Urinary bladder (tissue), 4 donors: ENCODE measurements at places on chromosomes 5 and 9.
A peak's percentile ranks its signal among the peaks of the same experiment; 100 is the strongest.

GRCh38 chr9:113139225-113139829, 11.5 kb upstream of the SLC31A2 start:
- DNase-seq: no peak

DNA sequence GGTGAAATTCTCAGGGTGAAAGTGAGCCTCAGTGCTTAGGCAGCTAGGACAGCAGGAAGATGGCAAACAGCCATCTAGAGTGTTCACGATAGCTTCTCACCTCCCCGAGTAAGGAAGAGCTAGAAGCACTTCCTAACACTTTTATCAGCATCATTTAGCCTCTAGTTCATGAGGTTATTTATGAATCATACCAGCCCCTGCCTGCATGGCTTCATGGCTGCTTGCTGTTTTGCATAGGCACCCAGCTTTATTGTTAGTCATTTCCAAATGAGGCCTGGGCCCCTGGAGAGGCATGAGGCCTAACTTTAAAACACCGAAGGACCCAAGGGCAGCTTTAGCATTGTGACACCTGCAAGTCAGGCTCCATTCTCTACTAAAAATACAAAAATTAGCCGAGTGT, 134.9 kb upstream of the PANK3 start:
- DNase-seq: no peak

GRCh38 chr5:17163221-17163620, 54.2 kb upstream of the BASP1 start:
- DNase-seq: no peak

GRCh38 chr5:66538531-66538930, 57.7 kb upstream of the MAST4 start:
- DNase-seq: no peak

- no peak for DNase-seq
Observed at GRCh38 chr5:108386345-108387061, 4.6 kb upstream of the FBXL17 start.

DNA sequence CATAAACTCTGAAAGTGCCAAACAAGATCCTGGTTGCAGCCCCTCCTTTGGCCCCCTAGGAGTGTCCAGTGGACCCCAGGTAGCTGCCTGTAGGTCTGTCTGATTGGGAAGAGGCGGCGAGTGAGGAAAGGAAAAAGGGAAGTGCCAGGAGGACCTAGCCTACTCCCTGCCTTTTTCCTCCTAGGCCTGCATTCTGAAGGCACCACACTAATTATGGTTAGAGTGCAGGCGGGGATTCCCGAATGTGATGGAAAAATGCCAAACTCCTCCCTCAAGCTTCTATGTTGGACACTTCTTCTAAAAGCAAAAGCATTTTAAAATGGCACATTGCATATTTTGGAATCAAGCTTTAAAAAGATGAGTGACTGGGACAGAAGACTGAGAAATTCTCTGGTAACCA, 83.2 kb upstream of the SMIM15 start:
- DNase-seq: no peak

DNA sequence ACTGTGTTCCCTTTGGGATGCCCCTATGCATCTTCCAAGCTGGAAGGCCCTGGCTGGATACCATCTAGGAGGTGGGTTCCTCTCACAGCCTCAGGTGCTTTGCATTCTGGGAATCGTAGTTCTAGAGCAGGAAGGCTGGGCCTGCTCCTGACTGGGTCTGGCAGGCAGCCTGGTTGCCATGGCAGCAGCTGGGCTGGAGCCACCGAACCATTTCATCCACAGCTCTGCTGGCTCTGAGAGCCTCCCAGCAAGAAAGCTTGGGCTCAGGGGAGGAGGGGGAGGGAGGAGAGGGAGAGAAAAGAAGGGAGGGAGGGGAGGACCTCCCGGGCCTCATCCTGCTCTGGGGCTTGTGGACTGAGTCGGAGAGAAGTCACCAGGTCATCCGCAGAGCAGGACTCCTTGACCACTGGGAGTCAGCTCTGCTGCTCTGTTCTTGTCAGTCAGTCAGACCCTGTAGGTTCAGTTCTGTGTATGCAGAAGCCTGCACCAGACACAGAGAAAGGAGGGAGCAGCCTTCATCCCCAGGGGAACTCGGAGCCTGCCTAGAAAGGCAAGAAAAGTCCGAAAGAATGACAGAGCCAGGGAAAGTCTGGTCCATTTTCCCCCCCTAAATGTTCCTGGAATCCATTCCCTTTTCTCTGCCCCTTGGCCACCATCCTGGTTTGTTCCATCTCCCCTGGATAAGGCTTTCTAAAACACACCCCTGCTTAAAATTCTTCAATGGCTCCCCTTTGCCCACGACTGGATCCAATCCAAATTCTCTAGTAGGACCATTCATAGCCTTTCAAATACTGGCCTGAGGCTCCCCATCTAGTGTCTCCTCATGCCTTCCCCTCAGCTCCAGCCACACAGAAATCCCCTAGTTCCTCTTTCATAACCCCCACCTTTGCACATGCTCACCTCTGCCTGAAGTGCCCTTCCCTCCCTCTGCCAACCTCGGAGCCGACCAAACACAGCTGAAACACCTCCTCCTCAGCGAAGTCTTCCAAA, 65.4 kb upstream of the ARAP3 start:
- peak; percentile 51 for DNase-seq

DNA sequence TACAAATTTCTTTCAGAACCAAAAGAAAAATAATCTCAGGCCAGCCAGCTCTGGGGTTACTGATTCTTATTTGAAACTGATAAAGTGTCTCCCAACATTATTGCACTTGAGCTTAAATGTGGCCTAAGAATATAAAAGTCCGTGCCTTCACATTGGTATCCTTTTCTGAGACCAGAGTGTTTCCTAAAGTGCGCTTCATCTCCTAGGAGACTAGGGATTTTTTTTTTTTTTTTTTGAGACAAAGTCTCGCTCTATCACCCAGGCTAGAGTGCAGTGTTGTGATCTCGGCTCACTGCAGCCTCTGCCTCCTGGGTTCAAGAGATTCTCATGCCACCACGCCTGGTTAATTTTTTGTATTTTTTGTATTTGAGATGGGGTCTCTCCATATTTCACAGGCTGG, 23.6 kb upstream of the KCNIP1 start:
- no peak for DNase-seq

GRCh38 chr5:120055858-120056257, 408.2 kb upstream of the PRR16 start:
- no peak for DNase-seq

- no peak for DNase-seq
Observed at GRCh38 chr5:74007193-74007592, 381.2 kb downstream of the ARHGEF28 start.

DNA sequence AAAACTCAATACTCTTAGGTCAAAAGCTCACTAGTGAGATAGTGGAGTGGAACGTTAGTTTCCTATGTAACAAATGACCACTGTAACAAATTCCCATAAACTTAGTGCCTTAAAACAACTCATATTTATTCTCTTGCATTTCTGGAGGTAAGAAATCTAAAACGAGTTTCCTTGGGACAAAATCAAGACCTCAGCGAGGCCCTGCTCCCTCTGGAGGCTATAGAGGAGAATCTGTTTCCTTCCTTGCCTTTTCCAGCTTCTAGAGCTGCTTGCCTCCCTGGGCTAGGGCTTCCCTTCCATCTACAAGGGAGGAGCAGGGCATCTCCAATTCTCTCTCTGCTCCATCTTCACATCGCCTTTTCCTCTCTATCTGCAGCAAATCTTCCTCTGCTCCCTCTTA, 32.0 kb downstream of the SEMA5A start:
- no peak for DNase-seq

DNA sequence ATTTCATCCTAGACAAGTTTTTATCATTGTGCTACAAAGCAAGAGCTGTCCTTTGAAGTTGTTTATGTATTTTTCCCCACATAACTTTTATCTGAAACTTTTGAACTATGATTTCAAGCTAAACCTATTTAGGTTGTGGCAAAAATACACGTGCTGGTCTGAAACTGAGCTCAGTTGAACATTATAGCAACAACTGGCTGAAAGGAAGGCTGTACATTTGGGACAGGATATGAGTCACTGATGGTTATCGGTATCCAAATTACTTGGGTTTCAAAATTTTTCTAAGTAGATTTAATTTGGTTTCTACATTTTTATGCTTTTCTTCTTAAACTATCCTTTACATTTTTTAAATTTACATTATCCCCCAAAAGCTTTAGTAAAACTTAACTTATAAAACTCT, 627.3 kb upstream of the NUDT12 start:
- no peak for DNase-seq

DNA sequence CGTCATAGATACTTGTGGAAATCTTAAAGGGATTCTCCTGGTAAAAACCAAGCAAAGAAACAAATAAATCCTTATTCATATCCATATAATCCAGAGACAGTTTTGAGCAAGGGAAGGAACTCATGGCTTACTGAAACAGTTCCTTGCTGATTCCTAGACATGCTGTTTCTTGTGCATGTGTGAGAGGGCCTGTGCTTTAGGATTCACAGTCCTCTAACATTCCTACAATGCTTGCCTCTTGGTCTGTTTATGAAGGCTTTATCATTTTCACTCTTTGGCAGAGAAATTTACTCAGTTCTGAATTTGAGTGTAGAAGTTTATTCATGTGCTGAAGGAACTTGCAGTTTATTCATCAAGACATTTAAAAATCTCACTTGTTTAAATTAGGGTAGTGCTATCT, 123.4 kb downstream of the RPS23 start:
- no peak for DNase-seq

DNA sequence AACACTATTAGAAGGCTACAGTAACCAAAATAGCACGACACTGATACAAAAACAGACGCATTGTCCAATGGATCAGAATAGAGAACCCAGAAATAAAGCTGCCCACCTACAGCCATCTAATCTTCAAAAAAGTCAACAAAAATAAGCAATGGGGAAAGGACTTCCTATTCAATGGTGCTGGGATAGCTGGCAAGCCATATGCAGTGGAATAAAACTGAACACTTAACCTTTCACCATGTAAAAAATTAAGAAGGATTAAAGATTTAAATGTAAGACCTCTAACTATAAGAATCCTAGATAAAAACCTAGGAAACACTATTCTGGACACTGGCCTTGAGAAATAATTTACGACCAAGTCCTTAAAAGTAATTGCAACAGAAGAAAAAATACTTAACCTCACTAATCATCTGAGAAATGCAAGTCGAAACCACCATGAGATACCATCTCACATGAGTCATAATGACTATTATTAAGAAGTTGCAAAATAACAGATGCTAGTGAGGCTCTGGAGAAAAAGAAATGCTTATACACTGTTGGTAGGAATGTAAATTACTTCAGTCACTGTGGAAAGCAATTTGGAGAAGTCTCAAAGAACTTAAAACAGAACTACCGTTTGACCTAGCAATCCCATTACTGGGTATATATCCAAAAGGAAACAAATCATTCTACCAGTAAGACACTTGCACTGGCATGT, 203.3 kb upstream of the CDH9 start:
- DNase-seq: peak; percentile 40

GRCh38 chr9:33924978-33925797, 108.2 kb downstream of the UBE2R2 start:
- DNase-seq: no peak

GRCh38 chr9:69056191-69056815, 20.8 kb downstream of the FXN start:
- no peak for DNase-seq

DNA sequence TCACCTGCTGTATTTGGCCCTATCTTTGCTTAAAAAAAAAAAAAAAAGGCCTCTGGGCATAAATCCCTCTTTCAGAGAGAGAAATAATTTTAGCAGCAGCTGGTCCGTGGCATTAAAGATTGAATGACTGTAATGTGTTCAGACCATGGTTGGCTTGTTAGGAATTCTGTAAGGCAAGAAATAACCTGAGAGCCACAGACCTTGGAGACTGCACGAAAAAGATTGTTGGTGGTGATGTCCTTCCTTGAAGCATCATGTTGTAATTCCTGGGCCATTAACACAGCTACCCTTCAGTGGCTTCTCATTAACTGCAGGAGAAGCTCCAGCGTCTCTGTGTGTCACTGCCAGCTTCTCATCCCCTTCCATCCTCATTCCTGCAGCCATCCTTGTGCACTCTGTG, 79.0 kb downstream of the SGCD start:
- DNase-seq: no peak

GRCh38 chr9:107647141-107647540, 157.6 kb upstream of the KLF4 start:
- DNase-seq: no peak
